ENCODE measurements at places on chromosomes 3 and 15.

GRCh38 chr3:106570426-106570825 lies 701.6 kb upstream of the CBLB start:
- no peak for DNase-seq

GRCh38 chr3:87780811-87781210 lies 278.0 kb downstream of the CGGBP1 start:
- DNase-seq, result no peak

DNA sequence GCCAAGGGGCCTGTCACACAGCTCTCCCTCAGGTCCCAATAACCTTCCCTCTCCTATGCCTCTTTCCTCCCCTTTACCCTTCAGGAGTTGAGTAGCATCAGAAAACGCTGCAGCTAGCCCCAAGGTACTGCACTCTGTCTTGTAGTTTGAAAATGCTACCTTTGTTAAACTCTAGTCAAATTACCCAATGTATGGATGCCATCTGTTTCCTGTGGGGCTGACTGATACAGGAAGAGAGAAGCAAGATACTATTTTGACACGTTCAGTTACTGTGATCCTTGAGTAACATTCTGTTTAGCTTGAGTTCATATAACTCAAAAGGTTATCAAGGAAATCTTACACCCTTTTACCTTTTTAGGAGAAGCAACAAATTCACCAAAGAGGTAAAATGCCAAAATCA lies 493.1 kb downstream of the FHIT start:
- DNase-seq, result no peak

DNA sequence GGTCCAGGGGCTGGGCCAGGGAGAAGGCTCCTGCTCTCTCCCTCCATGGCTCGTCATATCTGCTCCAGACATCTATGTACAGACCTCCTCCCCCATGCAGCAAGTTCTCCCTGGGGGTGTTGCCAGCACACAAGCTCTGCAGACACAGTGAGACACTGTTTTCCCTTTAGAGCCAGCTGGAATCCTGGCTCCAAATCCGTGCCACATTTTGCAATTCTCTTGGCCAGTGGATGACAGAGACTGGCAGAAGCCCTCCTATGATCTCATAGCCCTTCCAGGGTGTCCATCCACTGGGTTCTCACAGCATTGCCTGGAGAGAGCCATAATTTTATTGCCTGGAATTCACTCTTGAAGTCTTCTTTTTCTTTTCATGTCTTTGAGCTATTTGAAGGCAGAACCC lies 203.9 kb downstream of the TLE3 start:
- DNase-seq, result no peak

DNA sequence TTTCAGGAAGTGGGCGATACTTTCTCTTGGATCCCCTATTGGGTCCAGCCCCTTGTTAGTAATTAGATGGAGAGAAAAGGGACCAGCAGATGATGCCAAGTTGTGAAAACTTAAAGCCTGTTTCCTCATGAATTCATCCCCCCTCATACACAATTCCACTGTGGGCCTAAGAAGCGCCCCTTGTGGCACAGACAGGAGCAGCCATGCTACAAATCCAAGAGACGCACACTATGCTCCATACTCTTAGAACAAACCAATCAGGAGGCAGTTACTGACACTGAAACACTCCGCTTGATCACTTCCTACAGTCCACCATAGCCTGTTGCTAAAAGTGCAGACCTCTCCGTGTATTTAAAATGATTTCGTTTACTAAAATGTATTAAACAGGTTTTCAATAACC lies 111.3 kb upstream of the ARRDC4 start:
- no peak for DNase-seq

DNA sequence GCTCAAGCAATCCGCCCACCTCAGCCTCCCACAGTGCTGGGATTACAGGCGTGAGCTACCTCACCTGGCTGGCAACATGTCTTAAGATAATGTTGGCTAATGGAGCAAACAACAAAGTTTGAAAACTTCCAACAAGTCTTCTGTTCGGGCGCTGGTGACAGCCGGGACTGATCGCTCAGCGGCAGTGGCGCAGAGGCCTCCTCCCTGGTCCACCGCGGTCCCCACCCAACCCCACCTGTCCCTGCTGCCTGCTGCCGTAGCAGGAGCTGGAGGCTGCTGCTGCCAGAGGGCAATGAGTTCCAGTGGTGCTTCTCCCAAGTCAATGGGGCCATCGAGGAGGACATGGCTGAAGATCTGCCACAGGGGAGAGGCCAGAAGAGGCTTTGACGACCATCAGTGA lies 12.1 kb downstream of the DLEC1 start:
- no peak for DNase-seq

GRCh38 chr15:84629033-84629432 lies 25.1 kb downstream of the WDR73 start:
- no peak for DNase-seq

- DNase-seq, result no peak
These were observed 548.0 kb upstream of the CCDC54 start for GRCh38 chr3:106829206-106829605.

DNA sequence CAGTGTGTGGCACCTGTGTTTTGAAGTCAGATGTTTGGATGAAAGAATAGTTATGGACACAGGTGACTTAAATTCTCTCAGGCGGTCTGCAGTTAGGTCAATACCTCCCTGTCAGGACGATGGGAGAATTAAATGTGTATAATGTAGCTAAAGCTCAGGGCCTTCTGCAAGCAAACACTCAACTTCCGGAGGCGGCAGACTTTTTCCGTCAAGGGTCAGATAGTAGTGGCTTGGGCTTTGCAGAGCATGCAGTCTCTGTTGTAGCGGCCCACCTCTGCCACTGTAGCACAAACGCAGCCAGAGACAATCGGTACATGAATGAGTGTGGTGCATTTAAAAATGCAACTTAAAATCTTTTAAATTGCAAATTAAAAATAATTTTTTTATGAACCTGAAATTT lies 47.4 kb downstream of the CMTM8 start:
- DNase-seq, result no peak

DNA sequence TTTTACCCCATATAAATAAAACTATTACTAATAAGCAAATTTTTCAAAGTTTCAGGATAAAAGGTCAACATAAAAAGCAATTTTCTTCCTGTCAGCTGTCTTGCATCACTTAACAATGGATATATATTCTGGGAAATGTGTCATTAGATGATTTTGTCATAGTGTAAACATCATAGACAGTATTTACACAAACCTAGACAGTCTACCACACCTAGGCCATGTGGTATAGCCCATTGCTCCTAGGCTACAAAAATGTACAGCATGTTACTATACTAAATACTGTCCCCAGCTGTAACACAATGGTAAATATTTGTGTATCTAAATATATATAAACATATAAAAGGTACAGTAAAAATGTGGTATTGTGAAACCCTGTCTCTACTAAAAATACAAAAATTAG lies 156.7 kb downstream of the ANO10 start:
- no peak for DNase-seq

DNA sequence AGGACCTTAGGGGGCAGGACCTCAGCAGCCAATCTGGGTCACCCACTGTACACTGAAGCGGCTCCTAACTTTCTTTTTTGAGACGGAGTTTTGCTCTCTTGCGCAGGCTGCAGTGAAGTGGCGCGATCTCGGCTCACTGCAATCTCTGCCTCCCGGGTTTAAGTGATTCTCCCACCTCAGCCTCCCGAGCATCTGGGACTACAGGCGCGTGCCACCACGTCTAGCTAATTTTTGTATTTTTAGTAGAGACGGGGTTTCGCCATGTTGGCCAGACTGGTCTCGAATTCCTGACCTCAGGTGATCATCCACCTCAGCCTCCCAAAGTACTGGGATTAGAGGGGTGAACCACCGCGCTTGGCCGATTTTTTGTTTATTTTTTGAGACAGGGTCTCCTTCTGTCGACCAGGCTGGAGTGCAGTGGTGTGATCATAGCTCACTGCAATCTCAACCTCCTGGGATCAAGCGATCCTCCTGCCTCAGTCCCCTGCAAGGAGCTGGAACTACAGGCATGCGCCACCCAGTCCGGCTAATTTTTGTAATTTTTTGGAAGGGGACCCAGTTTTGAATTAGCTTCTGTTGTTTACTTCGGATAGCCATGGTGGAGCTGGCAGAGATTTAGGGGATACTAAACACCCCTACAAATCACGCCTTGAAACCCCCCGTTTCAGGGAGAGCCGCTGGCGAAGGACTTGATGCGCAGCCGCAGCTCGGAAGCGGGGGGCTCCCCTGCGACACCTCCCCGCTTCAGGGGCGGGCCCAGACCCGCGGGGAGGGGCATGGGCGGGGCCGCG lies 1.5 kb upstream of the CLK3 start:
- DNase-seq, result no peak

- no peak for DNase-seq
These were observed 81.5 kb upstream of the UBP1 start for GRCh38 chr3:33521736-33522135.

- DNase-seq, result peak; percentile 3
These were observed 173.8 kb downstream of the SMAD6 start for GRCh38 chr15:66875588-66876420.

DNA sequence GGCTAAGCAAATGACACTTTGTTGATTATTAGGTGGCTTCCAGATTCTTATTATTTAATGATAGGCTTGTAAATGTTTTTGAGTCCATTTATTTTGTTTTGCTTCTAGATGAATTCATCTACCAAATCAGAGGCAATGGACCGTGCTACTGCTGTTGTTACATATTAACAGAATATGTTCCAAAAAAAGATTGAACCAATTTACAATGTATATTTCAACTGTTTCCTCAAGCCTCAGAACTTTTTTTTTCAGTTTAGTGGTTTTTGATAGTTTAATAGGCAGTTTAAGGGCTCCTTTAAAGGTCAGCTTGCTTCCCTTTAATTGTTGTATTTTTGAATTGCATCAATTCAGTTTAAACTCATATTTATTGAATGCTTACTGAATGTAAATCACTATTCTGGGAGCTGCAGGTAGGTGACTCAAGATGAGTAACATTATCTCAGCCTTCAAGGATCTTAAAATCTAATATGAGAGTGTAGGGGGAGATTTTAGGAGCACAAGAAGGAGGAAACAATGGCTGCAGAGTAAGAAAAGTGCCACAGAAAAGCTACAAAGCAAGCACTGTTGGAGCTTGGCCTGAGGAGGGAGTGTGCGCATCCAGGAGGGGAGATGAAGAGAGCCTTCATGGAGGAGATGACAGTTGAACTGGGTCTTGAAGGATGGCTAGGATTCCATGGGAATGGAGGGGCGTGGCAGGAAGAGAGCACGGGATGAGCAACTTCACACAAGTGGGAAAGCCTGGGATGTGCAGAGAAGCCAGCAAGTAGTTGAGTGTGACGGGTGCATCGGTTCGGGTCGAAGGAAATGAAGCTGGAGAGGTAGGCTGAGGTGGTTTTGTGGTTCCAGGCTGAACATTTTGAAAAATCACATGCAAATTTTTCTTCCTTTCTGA lies 14.7 kb downstream of the MAP2K1 start:
- peak; percentile 10 for DNase-seq

- no peak for DNase-seq
These were observed 67.6 kb downstream of the TP63 start for GRCh38 chr3:189698811-189699210.

GRCh38 chr15:71784719-71785118 lies 25.6 kb upstream of the NR2E3 start:
- DNase-seq, result no peak

DNA sequence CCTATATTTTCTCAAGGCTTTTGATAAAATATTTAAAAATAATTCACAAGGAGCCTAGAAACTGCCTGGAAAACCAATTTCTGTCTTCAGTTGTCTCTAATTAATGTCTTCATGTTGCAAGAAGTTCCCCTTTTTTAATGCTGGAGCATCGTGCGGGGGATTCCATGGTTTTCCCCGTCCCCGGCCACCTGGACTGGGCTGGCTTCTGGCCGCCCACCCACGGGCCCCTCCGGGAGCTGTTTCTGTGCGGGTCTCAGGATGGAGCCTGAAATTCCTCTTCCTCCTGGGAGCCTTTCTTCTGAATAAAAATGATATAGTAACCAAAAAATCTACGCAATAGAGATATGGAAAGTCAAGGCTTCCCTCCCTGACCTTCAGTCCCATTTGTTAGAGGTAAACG lies 8.1 kb upstream of the LRRK1 start:
- no peak for DNase-seq

- no peak for DNase-seq
These were observed 114.7 kb upstream of the LRTM1 start for GRCh38 chr3:55042591-55042990.
